ENCODE measurements at places on chromosomes 3 and 15. TPM values are rescaled to one million over a fixed set of nuclear protein-coding genes. Genes with fewer than 3 reads are reported as not detected.

SLC28A1 gene
- total RNA-seq, result not detected

LRTM1 gene
- total RNA-seq, result not detected

DNA sequence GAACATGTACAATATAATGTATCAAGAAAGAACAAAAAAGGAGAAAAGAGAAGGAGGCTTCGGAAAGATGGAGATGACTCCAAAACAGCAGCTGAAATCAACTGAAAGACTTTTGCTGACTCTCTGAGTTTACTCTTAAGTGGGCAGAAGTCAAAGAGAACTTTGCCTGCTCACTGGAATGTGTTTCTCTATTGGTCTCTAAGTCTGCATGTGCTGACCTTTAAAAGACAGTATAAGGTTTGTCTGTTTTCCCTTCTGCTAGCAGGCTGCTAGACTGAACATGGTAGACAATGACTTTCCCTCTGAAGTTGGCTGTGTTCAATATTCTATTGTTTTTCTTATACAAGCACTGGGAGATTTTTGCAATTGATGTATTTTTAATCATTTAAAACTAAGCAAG, 7.2 kb upstream of the MAP4 start:
- H3K36me3 ChIP-seq, result peaks cover 4% of the 10 kb centered on the region
- H3K27me3 ChIP-seq, result no peaks in the 10 kb centered on the region
- H3K27ac ChIP-seq, result no peak overlapping the region

DNA sequence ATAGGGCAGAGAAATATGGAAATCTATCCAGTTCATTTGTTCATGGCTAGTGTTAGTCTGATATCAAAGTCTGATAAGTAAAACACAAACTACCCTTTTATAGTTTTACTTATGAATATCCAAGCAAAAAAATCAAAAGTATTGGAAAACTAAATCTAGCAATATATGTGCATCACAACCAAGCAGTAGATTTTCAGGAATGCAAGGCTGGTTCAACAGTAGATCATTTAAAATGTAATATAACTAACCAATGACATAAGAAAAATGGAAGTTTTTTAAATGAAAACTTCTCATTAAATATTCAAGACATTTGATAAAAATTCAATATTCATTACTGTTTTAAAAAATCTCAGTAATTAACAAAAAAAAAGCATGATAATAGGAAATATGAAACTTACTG, 12.8 kb upstream of the AQP9 start:
- no peak overlapping the region for H3K4me3 ChIP-seq
- H3K4me1 ChIP-seq, result no peaks in the 10 kb centered on the region
- no peaks in the 10 kb centered on the region for H3K36me3 ChIP-seq
- peaks cover 3% of the 10 kb centered on the region for H3K27me3 ChIP-seq
- no peak overlapping the region for H3K27ac ChIP-seq
- DNase-seq, result no peak

DNA sequence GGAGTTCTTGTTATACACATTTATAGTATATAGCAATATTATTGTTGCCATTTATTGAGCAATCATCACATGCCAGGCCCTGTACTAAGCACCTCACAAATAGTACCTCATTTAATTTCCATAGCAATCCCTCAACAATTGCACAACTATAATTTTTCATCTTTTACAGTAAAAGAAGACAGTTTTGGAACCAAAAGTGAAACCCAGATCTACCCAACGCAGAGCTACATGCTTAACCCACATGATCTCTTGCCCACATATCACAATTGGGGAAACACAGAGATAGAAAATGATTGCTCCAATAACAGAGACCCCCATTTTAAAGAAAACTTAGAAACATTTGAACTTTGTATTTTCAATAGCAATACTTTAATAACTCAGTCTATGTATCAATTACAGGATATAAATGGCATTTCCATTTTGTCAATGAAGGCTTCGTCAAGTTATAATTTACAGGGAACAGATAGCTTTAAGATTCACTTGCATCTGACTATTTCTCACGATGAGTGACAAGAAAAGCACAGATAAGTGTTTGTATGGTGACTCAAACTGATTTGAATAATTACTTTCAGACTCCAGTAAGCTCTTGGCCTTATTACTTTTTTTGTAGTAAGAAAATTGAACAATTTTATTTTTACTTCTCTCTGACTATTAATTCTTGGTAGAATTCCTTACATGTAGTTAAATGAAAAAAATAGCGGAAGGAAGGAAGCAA, 38.7 kb upstream of the CCDC50 start:
- no peaks in the 10 kb centered on the region for H3K36me3 ChIP-seq
- H3K4me3 ChIP-seq, result peak overlapping the region; percentile 9
- no peak for DNase-seq
- H3K27ac ChIP-seq, result no peak overlapping the region

All from activated CD4-positive, alpha-beta memory T cell treated with anti-CD3 and anti-CD28 coated beads, Interleukin-2, amount 10 ng/mL, durations not matched to agents 7 days and 5 days (primary cell).